Stimulated activated CD8-positive, alpha-beta memory T cell treated with anti-CD3 and anti-CD28 coated beads, Interleukin-4, amount 100 ng/mL, for 24 hours (primary cell): ENCODE measurements at places on chromosomes 16 and 17.

- DNase-seq, result peak; percentile 77
Measured at GRCh38 chr16:89115216-89115861, 21.7 kb downstream of the ACSF3 start.

- no peak for DNase-seq
Measured at GRCh38 chr16:27080895-27081294, 14.2 kb downstream of the C16orf82 start.

- no peak for DNase-seq
Measured at GRCh38 chr17:6930749-6931148, 65.1 kb upstream of the ALOX12 start.

DNA sequence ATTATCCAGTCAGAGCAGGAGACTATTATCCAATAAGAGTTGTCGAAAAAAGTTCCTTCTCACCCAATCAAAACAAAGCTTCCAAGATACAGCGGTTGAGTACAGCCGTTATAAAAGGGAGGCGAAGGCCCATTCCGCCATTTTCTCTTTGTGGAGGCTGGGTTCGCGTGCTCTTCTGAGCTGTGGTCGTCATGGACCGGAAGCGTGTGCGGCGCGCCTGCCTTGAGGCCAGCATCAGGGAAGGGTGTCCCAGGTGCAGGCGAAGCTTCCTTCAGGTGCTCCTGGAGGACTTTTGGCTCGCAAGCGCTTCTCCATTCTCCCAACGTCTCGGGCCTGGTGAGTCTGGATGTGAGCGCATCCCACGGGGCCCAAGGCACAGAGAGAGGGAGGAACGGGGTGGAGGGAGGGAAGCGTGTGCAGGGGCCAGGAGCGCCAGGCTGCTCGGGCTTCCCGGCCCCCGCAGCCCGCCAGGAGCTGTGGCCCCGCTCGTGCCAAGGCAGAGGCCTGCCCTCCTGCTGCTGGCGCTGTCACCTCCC is 99.2 kb downstream of the GOSR1 start:
- no peak for DNase-seq

DNA sequence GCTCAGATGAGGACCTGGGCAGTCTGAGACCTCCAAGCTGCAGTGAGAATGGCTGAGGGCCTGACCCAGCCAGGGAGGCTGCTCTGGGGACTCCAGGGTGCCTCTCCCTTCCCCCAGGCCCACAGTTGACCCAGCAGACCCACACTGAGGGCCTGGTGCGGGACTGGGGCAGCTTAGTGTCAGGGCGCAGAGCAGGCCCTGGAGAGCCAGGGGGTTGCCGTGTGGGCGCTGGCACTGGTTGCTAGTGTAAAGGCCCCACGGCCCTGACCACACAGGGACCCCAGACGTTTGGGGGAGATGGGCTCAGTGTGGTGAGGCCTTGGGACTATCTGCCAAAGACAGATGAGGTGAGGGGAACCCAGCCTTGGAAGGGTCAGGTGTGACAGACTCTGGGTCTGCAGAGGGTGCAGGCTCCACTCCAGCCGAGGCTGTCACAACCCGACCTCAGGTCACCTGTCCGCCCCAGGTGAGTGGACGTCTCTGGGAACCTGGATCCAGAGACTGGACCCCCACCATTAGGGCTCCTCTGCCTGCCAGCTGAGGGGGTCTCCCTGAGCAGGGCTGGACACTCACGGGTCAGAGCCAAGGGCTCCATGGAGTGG is 50.8 kb upstream of the GNG13 start:
- no peak for DNase-seq

GRCh38 chr17:56887552-56888467 is 26.0 kb downstream of the TRIM25 start:
- DNase-seq, result no peak

DNA sequence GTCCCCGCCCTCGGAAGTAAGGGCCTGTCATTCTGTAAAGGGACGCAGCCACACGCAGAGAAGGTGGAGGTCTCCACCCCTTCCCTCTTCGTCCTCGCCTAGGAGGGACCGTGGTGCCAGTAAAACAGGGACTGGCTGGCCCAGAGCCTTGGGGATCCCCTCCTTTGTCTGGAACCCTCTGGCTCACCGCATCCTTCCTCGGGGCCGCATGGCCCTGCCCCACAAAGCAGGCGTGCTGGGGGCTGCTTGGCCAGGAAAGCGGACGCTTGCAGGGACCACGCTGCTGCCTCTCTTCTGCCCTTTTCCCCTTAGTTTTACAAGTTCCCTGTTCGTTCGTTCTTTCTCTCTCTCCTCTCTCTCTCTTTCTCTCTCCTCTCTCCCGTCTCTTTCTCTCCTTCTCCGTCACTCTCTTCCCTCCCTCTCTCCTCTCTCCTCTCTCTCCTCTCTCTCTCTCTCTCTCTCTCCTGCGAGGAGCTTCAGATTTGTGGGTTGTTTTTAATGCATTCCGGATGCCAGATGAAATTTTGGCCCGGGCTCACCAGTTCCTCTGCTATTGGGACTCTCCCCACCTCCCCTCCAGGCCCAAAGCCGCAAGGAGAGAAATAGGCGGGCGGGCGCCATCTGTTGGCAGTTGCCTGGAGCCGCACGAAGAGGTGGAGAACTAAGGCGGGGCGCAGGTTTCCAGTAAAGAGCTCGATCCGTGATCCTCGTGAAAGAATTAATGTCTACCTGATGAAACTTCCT is 35.1 kb upstream of the CDRT4 start:
- DNase-seq, result peak; percentile 55

- no peak for DNase-seq
Measured at GRCh38 chr17:8593276-8593675, 37.2 kb downstream of the MYH10 start.

GRCh38 chr17:57091186-57091618 is 6.2 kb downstream of the AKAP1 start:
- DNase-seq, result no peak

- no peak for DNase-seq
Measured at GRCh38 chr17:1796800-1797199, 32.9 kb downstream of the SMYD4 start.

- no peak for DNase-seq
Measured at GRCh38 chr17:58081646-58082340, 1.4 kb upstream of the DYNLL2 start.

GRCh38 chr17:60577147-60577915 is 22.7 kb upstream of the PPM1D start:
- no peak for DNase-seq

GRCh38 chr16:27169511-27170071 is 33.7 kb upstream of the KDM8 start:
- peak; percentile 38 for DNase-seq

- DNase-seq, result no peak
Measured at GRCh38 chr16:1346422-1347285, 5.0 kb downstream of the TSR3 start.

DNA sequence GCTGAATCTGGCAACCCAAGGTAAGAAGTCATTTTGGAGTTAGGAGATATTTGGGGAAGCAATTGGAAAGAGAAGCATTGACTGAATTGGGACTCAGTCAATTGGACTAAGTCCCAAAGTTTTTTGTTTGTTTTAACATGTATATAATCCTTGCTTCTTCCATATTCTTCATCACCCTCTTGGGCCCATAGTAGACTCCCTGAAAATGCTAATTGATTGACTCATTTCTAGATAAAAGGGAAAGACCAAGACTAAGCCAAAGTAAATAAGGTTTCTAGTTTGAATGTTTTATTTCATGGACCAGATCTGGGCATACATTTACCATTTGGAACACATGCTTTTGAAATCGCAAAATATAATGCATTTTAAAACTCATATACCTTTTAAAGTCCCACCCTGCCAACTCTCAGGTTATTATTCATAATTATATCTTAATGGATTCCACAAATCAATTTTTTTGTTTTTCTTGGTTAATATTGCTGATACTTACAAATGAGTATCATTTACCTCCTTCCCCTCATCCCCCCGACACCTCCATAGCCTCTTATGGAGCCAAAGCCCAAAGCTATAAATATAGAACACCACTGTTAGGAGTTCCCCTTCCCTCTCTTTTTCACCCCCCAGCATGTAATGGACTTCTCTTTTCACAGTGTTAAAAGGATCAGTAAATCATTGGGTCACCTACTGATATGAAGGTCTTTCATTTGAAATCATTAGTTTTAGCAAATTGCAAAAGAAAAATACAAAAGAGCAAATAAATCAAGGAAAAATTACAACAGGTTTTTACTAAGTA is 674.0 kb upstream of the SOX9 start:
- no peak for DNase-seq

DNA sequence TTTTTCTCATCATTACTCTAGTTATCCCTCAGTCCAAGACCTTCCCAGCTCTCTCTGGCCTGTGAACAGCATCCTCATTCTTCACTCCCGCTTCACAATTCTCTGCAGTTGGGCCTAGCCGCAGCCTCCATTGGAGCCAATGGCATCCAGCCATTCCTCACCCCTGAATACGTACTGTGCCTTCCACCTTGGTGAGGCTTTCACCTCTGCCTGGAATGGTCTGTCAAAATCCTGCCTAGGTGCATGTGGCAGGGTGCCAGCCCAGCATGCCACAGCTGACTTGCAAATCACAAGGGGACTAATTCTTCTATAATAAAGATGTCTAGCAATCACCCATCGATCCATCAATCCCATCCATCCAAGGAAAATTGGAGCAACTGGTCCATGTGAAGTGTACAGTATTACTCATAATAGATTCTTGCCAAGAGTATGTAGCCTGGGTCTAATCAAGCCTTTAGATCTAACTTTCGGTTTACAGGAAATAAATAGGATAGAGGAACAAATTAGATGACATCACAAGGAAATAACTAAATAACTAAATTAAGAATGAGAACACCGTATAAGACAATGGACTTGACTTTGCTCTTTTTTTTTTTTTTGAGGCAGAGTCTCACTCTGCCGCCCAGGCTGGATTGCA is 5.1 kb upstream of the CX3CL1 start:
- no peak for DNase-seq

DNA sequence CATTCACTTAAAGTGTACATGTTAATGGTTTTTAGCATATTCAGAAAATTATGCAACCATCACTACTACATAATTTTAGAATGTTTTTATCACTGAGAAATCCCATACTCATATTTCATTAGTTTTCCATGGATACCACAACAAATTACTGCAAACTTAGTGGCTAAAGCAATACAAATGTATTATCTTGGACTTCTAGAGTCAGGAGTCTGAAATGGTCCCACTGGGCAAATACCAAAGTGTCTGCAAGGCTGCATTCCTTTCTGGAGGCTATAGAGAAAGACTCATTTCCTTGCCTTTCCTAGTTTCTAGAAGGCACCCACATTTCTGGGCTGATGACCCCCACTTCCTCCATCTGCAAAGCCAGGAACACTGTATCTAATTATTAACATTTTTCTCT is 16.9 kb upstream of the GNAO1 start:
- no peak for DNase-seq
